HAP-1 (cell line): ENCODE measurements at places on chromosomes 3 and 15.
A peak's percentile ranks its signal among the peaks of the same experiment; 100 is the strongest.

DNA sequence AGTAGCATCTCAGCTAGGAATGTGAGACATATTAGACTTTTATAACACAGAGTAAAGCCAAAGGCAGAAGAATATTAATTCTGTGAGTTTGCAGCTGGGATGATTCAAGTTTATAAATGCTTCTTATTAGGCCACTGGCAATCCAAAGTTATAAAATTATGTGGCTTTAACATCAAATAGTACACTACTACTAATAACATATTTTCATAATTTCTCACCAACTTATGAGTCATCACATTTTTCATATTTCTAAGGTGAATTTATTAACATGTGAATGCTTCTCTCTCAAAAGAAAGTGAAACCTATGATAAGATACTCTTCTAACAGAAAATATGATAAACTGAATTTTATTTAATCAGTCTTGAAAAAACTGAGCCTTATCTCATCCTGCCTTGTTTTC lies 1348.2 kb upstream of the ALCAM start:
- no peak for DNase-seq

- no peak for DNase-seq
These were observed 11.2 kb downstream of the RNF123 start for GRCh38 chr3:49700453-49701128.

GRCh38 chr3:30142946-30143345 lies 463.5 kb upstream of the TGFBR2 start:
- no peak for DNase-seq

GRCh38 chr3:60047426-60048200 lies 997.8 kb upstream of the CFAP20DC start:
- DNase-seq = no peak

DNA sequence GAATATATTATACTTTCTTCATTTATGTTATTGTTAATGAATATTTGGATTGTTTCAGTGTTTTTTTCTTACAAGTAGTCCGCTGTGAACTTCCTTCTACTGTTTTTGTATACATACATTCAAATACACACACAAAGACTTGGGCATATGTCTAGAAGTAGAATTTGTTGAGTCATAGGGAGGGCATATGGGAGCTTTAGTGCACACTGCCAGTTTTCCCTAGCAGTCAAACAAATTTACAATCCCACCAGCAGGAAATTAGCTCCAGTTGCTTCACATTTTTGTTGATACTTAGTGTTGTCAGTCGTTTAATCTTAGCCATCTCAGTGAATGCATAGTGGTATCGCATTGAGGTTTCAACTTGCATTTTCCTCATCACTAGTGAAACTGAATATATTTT lies 492.3 kb downstream of the DIPK2A start:
- DNase-seq = no peak

DNA sequence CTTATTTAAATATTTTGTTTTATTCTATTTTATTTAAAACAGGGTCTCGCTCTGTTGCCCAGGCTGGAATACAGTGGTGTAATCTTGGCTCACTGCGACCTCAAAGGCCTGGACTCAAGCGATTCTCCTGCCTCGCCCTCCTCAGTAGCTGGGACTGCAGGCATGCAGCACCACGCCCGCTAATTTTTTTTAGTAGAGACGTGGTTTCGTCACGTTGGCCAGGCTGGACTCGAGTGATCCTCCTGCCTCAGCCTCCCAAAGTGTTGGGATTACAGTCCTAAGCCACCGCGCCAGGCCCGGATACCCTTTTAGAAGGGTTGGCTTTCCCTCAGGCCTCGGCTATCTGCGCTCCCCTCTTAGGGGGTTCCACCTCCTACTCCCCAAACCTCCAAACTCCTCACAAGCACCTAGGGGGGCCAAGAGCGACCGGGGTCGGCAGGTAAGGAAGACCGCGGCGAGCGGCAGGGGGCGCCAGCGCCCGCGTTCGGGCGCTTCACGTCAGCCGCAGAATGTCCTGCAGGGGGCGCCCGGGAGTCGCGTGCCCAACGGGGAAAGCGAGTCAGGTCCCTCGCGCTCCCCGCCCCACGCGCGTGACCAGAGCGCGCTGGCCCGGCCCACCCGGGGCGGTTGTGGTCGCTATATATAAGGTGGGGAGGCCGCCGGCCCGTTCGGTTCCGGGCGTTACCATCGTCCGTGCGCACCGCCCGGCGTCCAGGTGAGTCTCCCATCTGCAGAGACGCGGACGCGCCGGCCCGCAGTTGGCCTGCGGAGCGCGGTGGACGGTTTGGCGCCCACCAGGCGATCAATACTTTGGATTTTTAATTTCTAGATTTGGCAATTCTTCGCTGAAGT lies 51.8 kb upstream of the GATM start:
- DNase-seq = no peak

DNA sequence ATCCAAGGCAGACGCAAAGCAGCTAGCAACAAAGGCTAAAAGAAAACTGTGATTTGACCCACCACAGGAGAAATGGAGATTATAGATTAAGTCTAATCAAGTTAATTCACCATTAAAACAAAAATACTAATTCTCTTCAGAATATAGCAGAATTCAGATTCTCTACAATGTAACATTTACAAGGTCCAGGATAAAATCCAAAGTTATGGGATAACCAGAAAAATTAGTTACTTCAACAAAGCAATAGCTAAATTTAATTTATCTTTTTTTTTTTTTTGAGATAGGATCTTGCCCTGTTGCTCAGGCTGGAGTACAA lies 284.6 kb upstream of the MANF start:
- DNase-seq = no peak

DNA sequence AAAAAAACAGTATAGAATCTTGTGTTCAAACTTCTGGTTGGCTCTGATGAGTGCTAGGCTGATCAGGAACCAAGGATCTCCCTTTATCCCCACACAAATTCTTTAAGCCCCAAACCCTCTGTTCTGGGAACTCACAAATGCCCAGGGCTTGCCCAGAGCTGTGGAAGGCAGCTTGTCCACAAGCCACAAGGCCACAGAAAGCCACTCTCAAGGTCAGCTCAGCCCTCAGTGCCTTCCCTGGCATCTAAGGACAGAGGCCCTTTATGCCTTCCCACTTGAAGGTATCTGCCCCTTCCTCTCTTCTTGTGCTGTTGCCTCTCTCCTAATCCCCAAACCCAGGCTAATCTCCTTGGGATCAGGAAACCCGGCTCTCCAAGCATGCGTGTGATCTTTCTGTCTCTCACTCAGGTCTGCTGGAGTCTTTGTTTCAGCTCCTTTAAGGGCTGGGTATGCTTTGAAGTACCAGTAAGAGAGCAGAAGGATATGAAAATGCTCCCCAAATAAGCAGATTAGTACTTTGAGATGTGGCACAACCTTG lies 145.0 kb upstream of the TRIM42 start:
- DNase-seq = no peak

DNA sequence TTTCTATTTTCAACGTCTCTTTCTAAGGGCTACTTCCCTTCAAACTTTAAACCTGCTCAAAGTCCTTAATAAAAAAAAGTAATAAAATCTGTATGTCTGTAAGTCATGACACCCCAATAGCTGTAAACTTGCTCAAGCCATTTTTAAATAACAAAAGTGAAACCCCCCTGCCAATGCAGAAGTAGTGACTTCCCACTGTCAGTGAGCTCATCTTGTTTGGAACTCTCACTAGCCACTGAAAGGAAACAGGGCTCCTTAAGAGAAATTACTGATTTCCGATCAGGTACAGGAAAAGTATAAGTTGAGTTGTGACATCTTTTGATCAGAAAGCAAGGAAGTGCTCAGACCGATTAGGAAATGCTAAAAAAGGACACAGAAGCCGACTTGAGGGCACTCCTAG lies 27.6 kb upstream of the GPR171 start:
- no peak for DNase-seq

- no peak for DNase-seq
These were observed 136.1 kb upstream of the SGO1 start for GRCh38 chr3:20322085-20322484.

DNA sequence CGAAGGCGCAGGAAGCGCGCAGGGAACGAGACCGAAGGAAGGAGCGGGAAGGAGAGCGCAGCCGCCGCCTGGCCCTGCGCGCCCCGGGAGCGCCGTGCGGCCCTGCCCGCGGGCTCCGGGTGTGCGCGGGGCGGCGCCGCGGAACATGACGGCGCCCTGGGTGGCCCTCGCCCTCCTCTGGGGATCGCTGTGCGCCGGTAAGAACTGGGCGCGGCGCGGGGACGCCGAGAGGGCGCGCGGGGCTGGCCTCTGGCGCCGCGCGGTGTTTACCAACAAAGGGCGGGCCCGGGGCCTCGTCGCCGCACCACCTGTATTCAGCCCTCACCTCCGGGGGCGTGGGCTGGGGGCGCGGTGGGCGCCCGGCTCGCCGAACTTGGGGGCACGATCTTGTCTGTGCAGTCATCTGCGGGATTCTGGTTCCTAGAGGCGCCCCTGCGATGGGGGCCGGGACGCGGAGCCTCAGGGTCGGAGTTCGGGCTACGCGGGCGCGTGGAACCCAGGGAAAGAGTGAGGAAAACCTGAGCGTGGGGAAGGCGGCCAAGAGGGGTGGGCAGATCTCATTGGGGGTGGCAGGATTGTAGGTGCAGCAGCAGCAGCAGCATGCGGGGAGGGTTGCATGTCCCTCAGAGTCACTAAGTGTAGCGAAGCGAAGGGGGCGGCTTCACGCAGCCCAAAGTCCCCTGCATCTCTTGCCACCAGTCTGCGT lies 641 bp downstream of the ACVR2B start:
- DNase-seq = no peak

DNA sequence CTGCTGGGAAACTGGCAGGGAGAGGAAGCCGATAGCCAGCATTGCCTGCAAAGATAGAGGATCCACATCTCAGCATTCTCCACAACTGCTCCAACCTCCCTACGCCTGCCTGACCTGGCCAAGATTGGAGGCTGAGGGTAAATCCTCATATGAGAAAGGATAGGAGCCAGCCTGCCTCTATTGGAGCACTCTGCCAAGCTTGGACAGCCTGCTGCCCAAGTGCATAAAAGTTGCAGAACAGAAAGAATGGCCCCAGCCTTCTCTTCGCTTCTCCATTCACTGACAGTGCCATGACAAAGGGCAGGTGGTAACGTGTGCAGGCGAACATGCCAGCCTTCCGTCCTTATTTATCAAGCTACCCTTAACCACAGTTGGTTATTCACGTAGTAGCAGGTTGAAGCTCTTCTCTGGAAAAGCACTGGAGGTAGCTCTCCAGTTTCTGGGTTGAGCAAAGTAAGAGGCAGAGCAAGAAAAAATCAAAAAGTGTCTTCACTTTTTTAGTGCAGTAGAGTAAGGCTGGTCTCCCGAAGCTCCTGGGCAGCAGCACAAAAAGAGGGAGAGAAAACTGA lies 4.3 kb downstream of the BMF start:
- DNase-seq = no peak

- DNase-seq = no peak
These were observed 273.2 kb downstream of the MECOM start for GRCh38 chr3:169390271-169390670.

GRCh38 chr3:26074080-26074479 lies 284.2 kb downstream of the OXSM start:
- no peak for DNase-seq

DNA sequence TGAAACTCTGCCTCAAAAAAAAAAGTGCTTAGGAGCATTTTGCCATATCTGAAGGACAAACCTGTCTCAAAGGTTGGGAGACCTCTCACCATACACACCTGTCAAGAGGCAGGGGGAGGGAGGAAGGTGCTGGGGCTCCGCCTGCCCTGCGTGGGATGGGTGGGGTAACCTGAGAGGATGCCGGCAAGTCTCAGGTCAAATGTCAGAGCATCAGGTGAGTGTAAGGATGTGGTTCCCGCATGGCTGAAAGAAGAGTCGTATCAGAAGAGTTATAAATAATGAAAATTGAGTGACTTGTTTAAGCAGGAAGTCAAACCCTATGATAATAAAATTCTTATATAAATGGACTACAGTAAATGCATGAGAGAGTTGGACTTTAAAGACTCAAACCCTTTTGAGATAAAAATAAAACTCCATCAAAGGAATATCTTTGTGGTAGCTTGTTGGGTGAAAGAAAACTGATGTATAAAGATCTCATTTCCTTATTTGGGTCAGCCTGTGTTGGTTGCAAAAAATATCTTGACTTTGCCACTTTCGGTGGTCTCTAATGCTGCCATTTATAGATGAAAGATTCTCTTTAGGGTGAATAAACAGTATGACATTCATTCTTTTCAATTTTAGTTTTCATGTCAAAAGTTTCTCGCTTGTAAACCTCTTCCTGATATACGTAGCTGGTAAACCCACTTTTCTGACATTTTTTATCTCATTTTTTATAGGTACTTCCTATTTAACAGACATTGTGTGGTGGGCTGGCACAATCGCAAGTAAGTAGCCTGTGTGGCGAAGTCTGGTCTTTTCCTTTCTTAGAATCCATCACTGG lies 23.8 kb downstream of the NIPA1 start:
- DNase-seq = no peak

DNA sequence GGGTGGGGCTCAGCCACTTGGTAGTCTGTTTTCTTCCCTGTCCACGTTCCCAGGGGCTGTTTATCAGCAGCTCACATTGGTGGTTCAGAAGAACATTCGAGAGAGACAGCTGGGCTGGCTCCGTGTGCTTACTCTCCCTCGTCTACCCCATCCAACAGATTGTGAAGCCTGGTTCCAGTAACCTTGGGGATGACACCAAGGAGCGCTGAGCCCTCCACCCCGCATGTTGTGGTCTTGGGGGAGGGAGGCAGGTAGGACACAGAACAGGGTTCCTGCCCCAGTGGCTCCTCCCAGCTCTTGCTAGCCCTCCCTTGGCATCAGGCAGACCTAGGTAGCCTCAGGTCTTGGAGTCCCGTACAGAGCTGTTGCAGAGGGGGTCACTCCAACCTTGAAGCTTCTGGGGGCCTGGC lies 33.1 kb downstream of the KLF13 start:
- no peak for DNase-seq

DNA sequence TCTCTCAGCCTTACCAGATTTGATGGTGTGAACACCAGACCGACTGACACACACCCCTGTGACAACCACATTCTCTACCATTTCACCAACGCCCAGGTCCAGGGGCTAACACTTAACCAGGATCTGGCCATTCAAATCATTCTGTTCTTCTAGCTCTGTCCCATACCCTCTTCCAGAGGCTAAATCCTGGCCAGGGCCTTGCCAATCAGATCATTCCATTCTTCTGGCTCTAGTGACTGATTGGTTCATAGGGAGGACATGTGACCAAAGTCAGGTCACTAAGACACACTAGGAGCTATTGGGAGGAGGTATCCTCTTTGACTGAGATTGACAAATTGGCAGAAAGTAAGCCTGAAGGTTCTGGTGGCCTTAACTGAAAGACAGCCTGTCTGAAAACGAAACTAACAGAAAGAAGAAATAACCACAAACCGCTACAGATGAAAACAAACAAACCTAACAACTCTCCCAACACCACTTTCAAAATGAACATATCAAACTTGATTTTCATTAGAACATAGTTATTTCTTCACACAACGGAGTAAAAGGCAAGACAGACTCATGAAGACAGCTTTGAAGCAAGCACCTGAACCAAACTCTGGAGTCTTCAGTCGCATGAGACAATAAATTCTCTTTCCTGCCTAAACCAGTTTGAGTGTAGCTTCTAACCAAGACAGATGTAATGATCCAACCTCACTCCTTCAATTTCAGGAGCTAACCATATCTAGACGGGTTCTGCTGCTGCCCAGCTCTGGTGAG lies 68.5 kb downstream of the TRANK1 start:
- no peak for DNase-seq

GRCh38 chr3:72565593-72565992 lies 282.7 kb downstream of the SHQ1 start:
- no peak for DNase-seq

- peak; percentile 58 for DNase-seq
These were observed 155.9 kb upstream of the BCL6 start for GRCh38 chr3:187900993-187901755.
